Fibroblast of skin of right quadriceps (primary cell): ENCODE measurements at places on chromosomes 4 and X.

DNA sequence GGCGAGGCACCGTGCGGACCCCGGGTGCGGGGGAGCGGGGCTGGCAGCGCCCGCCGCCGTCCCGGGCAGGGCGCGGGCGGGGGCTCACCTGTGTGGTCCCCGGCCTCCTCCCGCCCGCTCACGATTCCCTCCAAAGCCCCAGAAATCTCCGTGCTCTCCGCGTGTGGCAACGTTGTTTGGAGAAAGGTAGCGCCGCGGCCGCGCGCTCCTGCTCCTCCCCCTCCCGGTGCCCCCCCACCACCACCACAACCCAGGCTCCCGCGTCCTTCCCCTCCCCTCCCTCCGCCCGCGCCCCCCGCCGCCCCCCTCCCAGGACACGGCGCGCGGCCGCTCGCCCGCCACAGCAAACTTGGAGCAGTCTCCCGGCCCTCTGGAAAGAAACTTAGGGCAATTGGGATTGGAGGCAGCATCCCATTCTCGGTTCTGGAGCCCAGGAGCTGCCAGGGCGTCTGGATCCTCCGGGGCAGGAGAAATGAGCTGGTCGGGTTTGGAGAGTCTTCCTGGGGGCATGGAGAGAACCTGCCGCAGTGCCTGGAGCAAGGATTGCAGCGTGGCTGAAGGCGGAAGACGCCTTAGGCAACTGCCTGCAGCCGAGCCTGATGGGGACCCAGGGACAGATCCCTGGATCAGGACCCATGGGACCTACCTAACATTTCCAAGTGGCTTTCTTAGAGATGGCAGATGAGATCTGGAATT is 855 bp downstream of the KLF3 start:
- DNase-seq: peak; percentile 50

GRCh38 chr4:63965875-63966274 is 443.4 kb downstream of the TECRL start:
- DNase-seq: no peak

DNA sequence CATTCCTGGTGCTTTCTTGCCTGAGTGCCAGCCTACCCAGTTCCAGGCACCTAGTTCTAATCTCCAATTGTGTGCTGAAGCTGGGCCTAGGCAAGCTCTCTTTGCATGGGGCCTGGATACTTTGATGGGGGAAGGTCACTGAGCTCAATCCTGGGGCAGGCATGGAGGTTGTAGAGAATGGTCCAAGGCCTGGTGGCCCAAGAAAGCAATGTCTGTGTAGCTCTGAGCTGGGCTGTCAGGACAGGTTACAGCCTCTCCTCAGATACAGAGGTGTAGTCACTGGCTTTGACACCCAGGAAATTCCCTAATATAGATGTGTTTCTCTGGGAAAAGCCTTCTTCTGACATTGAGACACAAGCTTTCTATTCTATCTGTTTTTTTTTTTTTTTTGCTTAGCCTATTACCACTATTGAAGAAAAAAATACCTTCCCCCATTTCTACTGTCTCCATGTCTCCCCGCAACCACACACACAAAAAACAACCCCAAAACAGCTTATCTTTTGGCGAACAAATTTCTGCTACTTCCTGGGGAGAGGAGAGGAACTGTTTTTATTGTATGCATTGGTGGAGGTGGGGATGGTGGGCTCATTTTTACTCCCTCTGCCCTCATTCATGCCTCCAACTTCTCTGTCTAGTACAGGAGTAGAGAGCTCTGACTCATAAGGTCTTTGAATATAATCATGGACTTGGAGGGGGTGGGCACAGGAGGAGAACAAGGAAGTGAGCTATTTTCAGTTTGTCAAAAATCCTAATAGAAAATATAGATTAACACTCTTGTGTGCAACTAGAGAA is 66.7 kb upstream of the DHX15 start:
- DNase-seq: no peak

GRCh38 chrX:39688576-39689375 is 409.0 kb downstream of the BCOR start:
- peak; percentile 44 for DNase-seq

GRCh38 chr4:141220691-141221659 is at the start of gene ZNF330:
Gene ZNF330 (plus strand): TSS chr4:141220895. CDS start chr4:141222372, 1,477 bp downstream.
- peak; percentile 93 for DNase-seq

DNA sequence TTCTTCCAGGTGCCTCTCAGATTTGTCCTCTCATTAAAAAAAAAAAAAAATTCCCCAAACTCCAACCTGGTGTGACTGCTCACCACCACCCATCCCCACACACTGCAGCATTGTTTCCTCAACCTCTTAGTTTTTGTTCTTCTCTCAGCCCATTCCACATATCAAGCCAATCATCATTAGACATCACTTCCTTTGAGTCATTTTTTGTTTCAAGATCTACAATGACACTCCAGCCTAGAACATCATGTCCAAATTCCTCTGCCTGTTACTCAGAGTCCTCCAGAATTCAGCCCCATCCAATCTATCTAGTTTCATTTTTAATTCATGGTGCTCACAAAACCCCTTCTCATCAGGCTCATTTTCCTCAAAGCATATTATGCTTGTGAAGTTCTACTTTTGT is 262.5 kb upstream of the TEX13A start:
- peak; percentile 42 for DNase-seq

DNA sequence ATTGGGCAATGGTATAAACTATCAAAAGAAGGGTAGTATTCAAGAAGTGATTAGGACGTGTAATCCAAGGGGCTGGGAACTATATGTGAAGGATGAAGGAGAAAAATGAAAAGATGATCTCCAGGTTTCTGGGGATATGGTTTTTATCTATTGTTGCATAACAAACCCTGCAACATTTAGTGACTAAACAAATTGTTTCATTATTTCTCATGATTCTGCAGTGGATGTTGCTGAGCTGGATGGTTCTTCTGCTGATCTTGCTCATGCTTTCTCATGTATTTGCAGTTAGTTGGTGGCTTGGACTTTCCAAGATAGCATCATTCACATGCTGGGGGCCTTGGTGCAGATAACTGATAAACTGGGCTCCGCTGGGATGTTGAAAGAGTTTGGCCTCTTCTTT is 29.1 kb downstream of the PHOX2B start:
- DNase-seq: peak; percentile 36

DNA sequence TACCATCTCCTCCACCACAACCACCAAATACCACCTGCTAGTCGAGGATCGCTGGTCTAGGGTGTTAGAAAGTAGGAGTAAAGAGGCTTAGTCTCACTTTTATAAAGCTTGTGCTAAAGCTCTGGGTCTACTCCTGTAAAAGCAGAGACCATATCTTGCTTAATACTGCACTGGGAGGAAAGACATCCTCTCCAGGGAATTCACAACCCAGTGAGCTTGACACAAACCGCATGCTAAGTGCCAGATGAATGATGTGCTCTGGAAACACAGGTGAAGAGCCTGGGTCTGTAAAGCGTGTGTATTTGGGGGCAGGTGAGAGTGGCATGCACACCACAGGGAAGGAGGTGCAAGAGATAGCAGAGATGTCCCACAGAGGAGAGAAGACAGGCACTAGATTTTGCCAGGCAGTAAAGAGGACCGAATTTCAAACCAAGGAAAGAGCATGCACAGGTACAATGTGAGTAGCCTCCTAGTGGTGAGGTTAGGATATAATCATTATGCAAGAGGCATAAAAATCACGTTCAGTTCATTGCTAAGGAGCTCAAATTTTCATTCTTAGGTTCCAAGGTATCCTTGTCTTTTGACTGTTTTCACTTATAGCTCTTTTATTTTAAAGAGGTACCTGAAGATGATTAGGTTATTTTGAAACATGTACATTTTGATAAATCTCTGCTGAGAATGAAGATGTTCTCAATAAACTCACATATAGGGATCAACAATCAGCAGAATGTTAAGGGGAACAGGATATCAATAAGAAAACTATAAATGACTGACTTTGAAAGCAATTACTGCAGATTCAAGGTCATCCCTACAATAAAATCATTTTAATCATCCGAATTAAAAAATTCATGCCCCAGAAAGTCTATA is 20.7 kb downstream of the TAPT1 start:
- no peak for DNase-seq

GRCh38 chrX:28589046-28589445 is 1.8 kb downstream of the IL1RAPL1 start:
- DNase-seq: no peak
